ENCODE measurements at places on chromosomes 2 and 18.

- no peak for DNase-seq
Measured at GRCh38 chr2:64112016-64112415, 32.2 kb downstream of the PELI1 start.

DNA sequence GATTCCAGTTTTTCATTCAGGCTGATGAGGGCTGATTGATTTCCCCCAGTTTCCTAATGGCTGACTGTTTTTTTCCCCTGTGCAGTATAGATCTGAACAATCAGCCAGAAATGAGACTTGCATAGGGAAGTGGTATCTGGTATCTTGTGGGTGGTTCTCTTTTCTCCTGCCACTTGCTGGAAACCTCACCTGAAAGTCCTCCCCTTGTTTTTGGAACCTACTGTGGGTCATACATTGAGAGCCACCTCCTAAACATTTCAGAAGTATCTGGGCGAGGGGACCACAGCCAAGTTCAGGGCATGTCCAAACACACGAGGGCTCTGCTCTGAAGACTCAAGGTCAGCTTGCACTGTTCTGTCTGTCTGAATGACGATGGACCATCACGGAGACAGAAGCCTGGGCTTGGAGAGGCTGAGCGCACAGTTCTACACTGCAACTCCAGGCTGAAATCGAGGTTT lies 19.3 kb downstream of the ALPK2 start:
- DNase-seq = no peak

GRCh38 chr2:101089942-101090799 lies 61.0 kb downstream of the TBC1D8 start:
- no peak for DNase-seq

GRCh38 chr2:68512966-68513365 lies 45.6 kb downstream of the APLF start:
- no peak for DNase-seq

GRCh38 chr2:138689705-138690104 lies 90.5 kb downstream of the NXPH2 start:
- no peak for DNase-seq

GRCh38 chr2:184444623-184445223 lies 153.6 kb upstream of the ZNF804A start:
- no peak for DNase-seq

DNA sequence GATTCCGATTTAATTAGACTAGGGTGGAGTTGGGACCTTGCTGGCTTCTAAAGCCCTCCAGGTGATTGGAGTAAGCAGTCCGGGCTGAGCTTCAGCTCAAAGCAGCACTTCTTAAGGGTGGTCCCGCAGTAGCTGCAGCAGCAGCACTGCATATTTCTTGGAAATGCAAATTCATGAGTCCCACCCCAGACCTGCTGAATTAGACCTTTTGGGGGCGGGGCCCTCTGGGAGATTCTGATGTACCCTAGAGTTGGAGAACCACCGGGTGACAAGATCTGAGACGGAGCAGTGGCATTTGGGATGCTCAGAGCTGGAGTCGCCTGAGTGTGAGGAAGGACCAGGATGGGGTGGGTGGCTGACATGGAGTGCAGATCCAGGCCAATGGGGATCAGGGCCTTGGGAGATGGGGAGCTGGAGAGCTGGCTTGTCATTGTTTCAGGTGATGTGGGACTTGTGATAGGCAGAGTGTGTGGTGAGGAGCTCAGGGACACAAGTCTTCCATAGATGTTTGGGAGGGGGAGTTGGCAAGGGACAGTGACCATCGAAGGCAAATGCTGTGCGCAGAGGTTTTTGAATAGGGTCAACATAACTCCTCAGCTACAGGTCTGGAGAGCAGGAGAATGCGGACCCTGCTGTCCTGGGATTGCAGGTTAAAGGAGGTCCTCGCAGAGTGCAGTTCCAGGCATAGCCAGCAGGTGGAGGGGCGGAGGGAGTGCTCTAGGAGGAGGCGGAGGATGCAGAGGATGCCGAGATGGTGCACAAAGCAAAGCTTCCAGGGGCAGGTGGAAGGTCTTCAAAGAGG lies 130.9 kb upstream of the RAB12 start:
- DNase-seq = no peak

- DNase-seq = no peak
Measured at GRCh38 chr2:10452312-10452711, 4.2 kb upstream of the ODC1 start.

GRCh38 chr2:3532941-3533340 lies 13.6 kb upstream of the ADI1 start:
- DNase-seq = no peak

- DNase-seq = no peak
Measured at GRCh38 chr2:10297959-10298531, 4.7 kb upstream of the HPCAL1 start.

- no peak for DNase-seq
Measured at GRCh38 chr18:69071680-69072079, 273.8 kb downstream of the CCDC102B start.

DNA sequence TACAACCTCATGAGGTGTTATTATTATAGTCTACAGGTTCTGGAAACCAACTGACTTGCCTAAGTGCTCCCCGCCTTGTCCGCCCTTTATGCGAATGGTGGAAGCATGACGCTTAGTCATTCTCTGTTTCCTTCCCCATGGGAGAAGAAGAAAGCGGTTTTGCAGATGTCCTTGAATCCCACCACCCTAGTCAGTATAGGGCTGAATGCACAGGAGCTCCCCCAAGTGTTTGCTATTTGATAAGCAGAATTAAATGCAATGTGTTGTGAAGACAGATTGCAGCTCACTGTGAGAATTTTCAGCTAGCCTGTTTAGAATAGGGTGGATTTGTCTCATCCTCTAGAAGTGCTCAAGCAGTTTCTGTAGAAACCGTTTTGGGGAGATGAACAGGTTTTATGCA lies 652.0 kb downstream of the DCC start:
- no peak for DNase-seq

DNA sequence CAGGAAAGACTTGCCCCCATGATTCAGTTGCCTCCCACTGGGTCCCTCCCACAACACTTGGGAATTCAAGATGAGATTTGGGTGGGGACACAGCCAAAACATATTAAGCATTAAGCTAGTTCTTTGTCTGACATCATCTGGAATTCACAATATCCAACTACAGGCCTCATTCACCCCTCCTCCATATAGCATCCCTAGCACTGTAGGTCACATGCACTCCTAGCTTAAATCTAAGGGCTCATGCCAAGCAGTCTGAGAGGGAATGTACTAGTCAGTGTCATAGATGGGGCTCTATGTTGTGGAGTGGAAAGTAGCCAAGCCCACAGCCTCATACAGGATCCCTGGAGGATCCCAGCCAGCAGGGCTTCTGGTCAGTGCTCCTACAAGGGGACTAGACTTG lies 92.1 kb downstream of the IRS1 start:
- DNase-seq = no peak

DNA sequence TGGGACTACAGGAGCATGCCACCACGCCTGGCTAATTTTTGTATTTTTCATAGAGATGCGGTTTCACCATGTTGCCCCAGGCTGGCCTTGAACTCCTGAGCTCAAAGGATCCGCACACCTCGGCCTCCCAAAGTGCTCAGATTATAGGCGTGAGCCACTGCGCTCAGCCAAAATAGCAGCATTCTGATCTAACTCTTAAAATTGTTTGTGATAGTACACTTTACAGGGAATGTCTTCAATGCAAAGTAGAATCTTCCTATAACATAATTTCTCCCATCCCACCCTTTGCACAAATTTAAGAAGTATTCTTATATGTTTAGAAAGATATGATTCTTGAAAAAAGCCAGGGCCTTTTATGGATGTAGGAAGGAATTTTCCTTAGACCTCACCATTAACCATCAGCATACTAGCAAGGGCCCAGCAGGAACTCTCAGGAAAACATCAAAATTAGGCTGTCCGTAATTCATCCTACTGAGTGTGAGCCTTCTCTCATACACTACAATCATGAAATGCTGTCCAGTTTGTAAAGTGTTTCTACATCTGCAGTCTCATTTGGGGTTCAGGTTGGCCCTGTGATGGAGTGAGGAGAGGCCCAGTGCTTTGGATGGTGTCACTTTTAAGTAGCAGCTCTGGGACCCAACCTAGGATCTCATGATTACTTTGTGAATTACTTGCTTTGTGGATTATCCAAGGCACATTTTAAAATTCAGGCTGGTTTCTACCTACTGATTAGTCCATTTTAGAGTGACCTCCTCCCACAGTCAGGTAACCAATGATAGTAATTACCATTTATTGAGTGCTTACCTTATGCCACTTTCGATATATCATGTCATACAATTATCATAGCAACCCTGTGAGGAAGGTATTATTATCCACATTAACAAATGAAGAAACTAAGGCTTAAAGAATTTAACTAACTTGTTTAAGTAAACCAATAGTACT lies 37.5 kb upstream of the DLX1 start:
- DNase-seq = no peak

- DNase-seq = no peak
Measured at GRCh38 chr2:12587729-12588522, 128.8 kb upstream of the TRIB2 start.

DNA sequence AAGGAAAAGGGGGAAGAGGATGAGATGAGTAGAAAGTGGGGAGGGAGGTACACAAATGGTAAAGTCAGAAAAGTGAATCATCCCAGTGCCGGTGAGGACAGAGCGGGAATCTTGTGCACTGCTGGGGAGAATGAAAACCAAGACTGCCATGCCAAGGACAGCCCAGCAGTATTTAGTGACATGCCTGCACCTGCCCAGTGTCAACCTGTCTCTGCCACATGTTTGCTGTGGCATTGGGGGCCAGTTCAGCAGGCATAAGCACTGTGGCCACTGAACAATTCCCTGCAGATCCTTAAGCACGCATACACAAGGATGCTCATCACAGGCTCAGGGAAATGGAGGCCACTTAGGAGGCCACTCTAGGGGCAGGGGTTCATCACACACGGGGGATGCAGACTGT lies 5.2 kb upstream of the KCNK3 start:
- DNase-seq = no peak

GRCh38 chr2:79980816-79981215 lies 323.7 kb downstream of the LRRTM1 start:
- no peak for DNase-seq

DNA sequence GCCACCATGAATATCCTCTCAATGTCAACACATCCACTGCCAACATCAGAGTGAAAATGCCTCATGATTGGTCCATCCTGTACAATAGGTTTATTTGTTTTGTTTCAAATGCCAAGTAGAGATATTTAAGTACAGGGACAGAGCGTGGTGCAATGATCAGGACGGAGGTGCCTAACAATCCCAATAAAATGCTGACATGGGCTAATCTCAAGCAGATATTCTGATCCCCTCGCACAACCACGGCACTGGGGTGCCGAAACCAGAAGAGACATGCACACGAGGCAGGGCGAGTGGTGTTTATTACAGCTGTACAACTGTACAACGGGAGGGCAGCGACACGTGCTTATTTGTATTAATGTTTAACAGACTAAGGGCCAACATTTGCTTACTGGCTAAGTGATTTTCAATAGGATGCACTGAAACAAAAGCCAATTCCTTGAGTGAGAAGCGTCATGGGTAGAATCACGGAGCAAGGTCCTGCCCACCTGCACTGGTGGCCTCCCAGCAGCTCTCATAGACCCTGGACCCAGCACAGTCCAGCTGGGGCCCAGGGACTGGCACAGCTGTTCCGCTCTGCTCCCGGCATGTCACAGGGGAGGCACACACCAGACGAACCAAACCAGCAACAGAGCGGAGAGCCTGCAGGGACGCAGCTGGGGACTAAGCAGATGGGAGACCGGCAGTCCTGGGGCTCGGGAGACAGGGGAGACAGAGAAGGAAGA lies 101.4 kb downstream of the HDAC4 start:
- DNase-seq = no peak

DNA sequence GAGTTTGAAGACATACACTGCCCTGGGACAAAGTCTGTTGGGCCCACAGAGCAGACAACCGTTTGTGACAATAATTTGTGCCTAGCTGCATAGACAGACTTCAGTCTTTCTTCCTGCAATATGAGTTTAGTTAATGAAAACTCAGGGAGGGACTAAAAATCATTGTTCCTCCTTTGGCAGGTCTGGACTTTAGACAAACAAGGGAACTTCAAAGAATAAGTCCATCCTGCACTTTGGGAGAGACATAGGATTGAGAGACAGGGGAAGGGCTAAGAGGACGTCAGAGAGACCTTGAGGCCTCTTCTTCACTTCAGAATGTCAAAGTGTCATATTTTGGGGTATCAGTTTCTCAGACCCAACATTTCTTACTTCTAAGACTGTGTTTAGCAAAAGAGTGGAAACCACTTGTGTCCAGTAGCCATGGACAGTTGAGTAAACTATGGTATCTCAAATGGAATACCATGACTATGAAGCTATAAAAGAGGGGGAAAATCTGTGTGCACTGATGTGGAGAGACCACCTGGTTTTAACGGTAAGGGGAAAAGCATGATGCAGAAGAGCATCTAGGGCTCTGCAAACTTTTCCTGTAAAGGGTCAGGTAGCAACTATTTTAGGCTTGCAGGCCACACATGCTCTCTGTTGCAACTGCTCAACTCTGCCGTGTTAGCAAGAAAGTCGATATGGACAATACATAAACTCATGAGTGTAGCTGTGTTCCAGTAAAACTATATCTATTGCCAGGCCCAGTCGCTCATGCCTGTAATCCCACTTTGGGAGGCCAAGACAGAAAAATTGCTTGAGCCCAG lies 217.8 kb upstream of the SH3BP4 start:
- DNase-seq = no peak

- DNase-seq = no peak
Measured at GRCh38 chr2:8224347-8225190, 457.3 kb upstream of the ID2 start.

DNA sequence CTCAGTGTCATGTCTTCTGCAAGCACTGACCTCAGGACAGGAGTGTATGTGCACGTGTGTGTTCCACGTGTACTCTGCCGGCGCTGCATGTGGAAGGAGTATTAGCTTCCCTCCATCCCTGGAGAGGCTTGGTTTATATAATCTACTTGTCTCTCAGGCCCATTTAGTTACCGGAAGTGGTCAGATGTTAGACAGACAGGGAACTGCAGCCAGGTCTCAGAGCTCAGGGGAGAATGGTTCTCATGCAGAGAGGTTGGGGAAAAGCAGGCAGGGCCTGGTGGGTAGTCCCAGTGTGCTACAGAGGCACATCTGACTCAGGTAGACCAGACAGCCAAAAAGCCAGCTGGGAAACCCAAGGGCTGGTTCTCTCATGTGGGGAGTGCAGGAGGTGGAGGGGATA lies 167.9 kb downstream of the CTIF start:
- no peak for DNase-seq

- no peak for DNase-seq
Measured at GRCh38 chr2:65062843-65063825, 6.9 kb downstream of the CEP68 start.

- no peak for DNase-seq
Measured at GRCh38 chr2:199646439-199646838, 188.7 kb upstream of the SATB2 start.

DNA sequence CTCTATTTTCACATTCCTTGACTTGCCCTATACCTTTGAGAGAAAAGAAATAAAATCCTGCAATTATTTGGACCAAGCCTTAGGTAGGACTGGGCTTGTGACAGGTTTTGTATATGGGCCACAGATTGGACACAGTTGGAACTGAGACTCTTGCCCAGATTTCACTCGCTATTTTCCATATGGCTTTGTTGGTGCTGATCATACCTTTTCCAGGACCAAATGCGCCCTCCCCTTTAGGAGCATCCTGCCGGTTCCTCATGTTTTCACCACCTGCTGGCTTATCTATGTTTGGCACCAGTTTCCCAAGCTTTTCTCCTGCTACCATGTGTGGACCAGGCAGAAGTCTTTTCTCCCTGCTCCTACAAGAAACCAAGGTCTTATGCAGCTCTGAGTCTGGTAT lies 494.9 kb downstream of the EPHA4 start:
- DNase-seq = no peak

GRCh38 chr18:57432751-57433400 lies 2.3 kb upstream of the ONECUT2 start:
- DNase-seq = no peak

Measured in NCI-H2227 treated with DMSO at 0.1 percent for 48 hours (cell line).